DND-41 (cell line): ENCODE measurements at places on chromosomes 1 and 21.

DNA sequence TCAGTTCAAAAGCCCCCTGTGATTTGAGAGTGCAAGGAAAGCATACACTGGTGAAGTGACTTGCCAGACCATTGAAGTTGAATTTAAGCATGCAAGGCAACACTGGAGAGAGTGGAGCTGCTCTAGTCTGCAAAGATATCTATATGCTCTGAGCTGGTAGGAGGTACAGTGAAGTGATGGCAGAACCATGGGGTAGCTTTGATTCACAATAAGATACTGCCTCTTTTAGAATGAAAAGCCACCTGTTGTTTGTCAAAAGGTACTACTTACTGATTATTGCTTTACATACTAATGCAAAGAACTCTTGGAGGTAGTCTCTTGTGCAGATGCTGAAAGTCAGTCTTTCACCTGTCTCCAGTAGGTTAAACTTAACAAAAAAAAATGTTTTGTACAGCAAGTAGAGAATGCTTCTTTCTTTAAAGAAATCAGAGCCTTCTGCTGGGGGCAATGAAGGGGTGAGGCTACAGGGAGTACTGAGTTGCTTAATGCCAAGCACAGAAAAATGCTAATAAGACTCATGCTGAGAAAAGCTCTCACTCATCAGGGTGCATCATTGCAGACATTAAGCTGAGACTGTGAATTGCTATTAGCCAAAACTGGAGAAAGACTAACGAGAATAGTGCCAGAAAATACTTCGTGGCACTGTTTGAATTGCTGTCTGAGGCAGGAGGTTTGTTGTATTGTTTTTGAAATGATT, 1150.5 kb upstream of the TMPRSS15 start:
- no peaks in the 10 kb centered on the region for H3K36me3 ChIP-seq
- H3K4me3 ChIP-seq, result no peak overlapping the region
- no peaks in the 10 kb centered on the region for H3K4me1 ChIP-seq
- no peaks in the 10 kb centered on the region for H3K27me3 ChIP-seq

DNA sequence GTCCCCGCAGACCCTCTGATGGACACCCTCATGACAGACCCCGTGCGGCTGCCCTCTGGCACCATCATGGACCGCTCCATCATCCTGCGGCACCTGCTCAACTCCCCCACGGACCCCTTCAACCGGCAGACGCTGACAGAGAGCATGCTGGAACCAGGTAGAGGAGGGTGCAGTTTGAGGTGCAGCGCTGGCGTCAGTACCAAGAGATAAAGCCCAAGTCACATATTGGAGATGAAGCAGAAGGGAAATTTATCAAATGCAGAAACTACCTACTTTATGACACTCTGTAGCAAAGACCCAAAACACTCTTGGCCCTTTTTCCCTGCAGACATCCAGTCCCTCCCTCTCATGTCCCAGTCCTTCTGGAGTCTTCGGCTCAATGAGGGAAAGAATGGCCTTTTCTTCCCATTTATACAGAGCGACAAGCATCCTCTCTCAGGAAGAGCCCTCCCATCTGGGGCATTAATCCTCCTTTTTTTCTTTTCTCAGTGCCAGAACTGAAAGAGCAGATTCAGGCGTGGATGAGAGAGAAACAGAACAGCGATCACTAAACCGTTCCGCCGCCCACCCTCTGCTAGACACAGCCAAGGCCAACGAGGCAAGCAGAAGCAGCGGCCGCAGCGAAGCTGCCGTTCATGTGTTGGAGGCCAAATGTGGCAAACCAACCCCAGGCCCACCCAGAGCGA, 30.8 kb upstream of the KIF1B start:
- no peaks in the 10 kb centered on the region for H3K27me3 ChIP-seq
- H3K36me3 ChIP-seq, result peaks cover 22% of the 10 kb centered on the region
- H3K27ac ChIP-seq, result no peak overlapping the region
- no peak overlapping the region for H3K4me3 ChIP-seq
- no peaks in the 10 kb centered on the region for H3K4me1 ChIP-seq

DNA sequence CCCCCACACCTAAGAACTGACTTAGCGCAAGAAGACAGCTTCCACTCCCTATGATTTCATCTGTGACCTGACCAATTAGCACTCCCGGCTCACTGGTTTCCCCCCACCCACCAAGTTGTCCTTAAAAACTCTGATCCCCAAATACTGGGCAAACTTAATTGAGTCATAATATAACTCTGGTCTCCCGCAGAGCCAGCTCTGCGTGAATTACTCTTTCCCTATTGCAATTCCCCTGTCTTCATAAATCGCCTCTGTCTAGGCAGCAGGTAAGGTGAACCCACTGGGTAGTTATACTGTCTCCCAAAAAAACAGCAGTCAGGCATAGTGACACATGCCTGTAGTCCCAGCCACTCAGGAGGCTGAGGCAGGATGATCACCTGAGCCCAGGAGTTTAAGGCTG, 36.9 kb downstream of the ZBTB8OS start:
- DNase-seq, result no peak
- H3K27ac ChIP-seq, result no peak overlapping the region
- no peaks in the 10 kb centered on the region for H3K27me3 ChIP-seq
- no peaks in the 10 kb centered on the region for H3K36me3 ChIP-seq

- no peaks in the 10 kb centered on the region for H3K27me3 ChIP-seq
- DNase-seq, result peak; percentile 56
- peaks cover 10% of the 10 kb centered on the region for H3K4me1 ChIP-seq
- no peak overlapping the region for H3K27ac ChIP-seq
- H3K36me3 ChIP-seq, result no peaks in the 10 kb centered on the region
These were observed 23.8 kb downstream of the PTPRF start for GRCh38 chr1:43554444-43554992.

DNA sequence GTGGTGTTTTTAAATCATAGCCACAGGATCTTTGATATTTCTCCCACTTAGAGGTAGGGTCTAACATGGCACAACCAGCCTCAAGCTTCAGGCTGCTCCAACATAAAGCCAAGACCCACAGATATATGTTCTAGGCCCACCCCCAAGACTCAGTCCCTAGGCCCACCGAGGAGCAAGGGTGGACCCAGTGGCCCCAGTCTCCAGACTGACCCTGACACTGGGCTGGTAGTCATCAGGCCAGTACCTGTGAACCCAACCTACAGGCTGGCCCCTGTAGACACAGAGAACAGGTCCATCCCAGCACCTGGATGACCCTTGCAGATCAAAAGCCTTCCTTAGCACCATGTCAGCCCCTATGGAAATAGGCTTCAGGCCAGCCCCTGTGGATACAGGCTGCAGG, 60.5 kb downstream of the NEGR1 start:
- H3K36me3 ChIP-seq, result no peaks in the 10 kb centered on the region
- DNase-seq, result no peak
- no peaks in the 10 kb centered on the region for H3K27me3 ChIP-seq
- no peak overlapping the region for H3K4me3 ChIP-seq

- no peaks in the 10 kb centered on the region for H3K36me3 ChIP-seq
- H3K27me3 ChIP-seq, result no peaks in the 10 kb centered on the region
- H3K27ac ChIP-seq, result no peak overlapping the region
- no peak for DNase-seq
These were observed 24.6 kb upstream of the PLPPR4 start for GRCh38 chr1:99239690-99240089.

GRCh38 chr1:67853704-67854103, 20.4 kb upstream of the GNG12 start:
- H3K36me3 ChIP-seq, result no peaks in the 10 kb centered on the region
- peak; percentile 49 for DNase-seq
- no peaks in the 10 kb centered on the region for H3K27me3 ChIP-seq
- no peak overlapping the region for H3K27ac ChIP-seq

DNA sequence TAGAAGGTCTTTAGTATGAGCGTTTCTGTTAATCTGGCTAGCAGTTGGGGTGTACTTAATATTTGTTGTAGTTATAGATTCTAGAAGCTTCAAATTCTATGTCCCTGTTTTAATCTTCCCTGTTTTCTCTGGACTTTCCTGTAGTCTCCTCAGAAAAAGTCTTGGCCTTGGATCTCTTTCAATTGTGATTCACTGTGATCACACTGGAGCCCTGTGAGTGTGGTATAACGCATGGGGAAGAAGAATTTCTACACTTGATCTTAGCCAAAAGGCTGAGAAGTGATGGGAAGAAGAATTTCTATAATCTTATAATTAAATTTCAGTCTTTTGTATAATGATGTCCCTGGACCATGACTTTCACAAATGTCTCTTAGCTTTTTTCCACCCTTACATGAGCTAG, 36.7 kb upstream of the COP1 start:
- no peak for DNase-seq
- no peak overlapping the region for H3K27ac ChIP-seq
- H3K4me3 ChIP-seq, result no peak overlapping the region
- H3K36me3 ChIP-seq, result no peaks in the 10 kb centered on the region

DNA sequence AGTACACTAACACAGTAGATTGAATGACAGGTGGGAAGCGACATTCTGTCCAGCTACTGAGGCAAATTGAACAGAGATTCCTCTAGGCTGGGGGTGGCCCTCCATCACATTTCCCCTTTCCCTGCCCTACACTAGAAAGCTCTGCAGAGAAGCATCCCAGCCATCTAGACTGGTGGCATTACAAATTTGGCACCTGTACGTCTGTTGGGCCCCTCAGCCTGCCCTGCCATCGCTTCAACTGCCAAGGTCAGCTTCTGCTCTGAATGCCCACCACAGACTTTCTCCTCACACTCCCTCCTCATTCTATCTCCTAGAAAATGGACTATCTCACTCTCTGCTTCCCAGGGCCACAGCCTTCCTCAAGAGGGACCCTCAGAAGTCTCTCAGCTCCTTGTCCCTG, 16.7 kb downstream of the TRABD2B start:
- no peaks in the 10 kb centered on the region for H3K4me1 ChIP-seq
- no peaks in the 10 kb centered on the region for H3K36me3 ChIP-seq
- no peak overlapping the region for H3K27ac ChIP-seq

- H3K27me3 ChIP-seq, result no peaks in the 10 kb centered on the region
- H3K36me3 ChIP-seq, result no peaks in the 10 kb centered on the region
- DNase-seq, result no peak
These were observed 521.0 kb upstream of the B3GALT2 start for GRCh38 chr1:193707271-193708021.

DNA sequence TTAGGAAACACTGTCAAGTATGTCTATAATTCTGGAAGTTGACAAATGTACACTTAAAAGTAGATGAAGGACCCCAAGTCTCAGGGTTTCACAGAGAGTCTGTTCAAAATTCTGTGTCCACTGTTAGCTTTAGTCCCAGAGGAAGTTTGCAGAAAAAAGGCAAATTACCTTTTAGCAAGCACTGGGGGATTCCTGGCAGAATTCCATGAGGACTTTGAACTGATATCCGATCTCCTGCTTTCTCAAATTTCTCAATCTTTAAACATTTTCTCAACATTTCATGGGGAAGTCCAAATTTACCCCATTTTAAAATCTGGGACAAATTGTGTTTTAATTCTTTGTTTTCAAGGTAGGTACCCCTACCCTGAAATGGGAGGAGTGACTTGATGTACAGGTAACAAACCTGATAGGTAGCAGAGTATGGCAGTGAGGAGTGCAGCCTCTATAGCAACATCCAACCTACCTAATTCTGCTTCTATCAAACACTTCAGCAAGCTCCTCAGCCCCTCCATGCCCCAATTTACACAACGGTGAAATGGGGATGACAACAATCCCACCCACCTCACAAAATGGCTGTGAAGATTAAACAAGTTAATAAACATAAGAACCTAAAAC, 344.9 kb downstream of the OMA1 start:
- no peaks in the 10 kb centered on the region for H3K4me1 ChIP-seq
- H3K4me3 ChIP-seq, result no peak overlapping the region
- no peak overlapping the region for H3K27ac ChIP-seq
- H3K27me3 ChIP-seq, result peaks cover 3% of the 10 kb centered on the region

- no peak for DNase-seq
- H3K4me1 ChIP-seq, result no peaks in the 10 kb centered on the region
- no peaks in the 10 kb centered on the region for H3K27me3 ChIP-seq
- H3K27ac ChIP-seq, result no peak overlapping the region
- no peak overlapping the region for H3K4me3 ChIP-seq
These were observed 810.2 kb upstream of the ADAMTS5 start for GRCh38 chr21:27776925-27777553.

- H3K27me3 ChIP-seq, result no peaks in the 10 kb centered on the region
- no peaks in the 10 kb centered on the region for H3K36me3 ChIP-seq
- no peak overlapping the region for H3K27ac ChIP-seq
- no peaks in the 10 kb centered on the region for H3K4me1 ChIP-seq
- H3K4me3 ChIP-seq, result no peak overlapping the region
- DNase-seq, result no peak
These were observed 100.7 kb downstream of the KCTD3 start for GRCh38 chr1:215667761-215668160.

GRCh38 chr1:63640633-63641567, 47.7 kb downstream of the PGM1 start:
- H3K4me1 ChIP-seq, result no peaks in the 10 kb centered on the region
- no peak overlapping the region for H3K27ac ChIP-seq
- no peak overlapping the region for H3K4me3 ChIP-seq
- H3K36me3 ChIP-seq, result peaks cover 44% of the 10 kb centered on the region

DNA sequence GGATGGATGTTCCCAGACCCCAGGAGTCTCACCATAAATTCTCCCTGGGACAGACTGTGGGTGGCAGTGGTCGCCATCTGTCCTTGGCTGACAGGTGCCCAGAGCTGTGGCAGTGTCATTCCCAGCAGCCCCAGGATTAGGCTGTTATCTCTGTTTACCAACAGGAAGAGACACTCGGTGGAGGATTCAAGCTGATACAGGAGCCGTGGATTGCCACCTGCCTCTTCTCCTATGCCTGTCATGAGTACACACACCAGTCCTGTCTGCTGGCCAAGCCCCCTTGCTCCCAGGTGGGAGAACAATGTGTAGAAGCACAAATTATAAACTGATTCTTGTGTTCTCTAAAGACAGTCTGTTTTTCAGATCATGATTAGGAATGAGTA, 152.6 kb downstream of the ETS2 start:
- no peaks in the 10 kb centered on the region for H3K27me3 ChIP-seq
- peaks cover 44% of the 10 kb centered on the region for H3K4me1 ChIP-seq
- no peaks in the 10 kb centered on the region for H3K36me3 ChIP-seq

- no peaks in the 10 kb centered on the region for H3K27me3 ChIP-seq
- H3K36me3 ChIP-seq, result no peaks in the 10 kb centered on the region
- no peak overlapping the region for H3K27ac ChIP-seq
- no peak for DNase-seq
- no peaks in the 10 kb centered on the region for H3K4me1 ChIP-seq
- H3K4me3 ChIP-seq, result no peak overlapping the region
These were observed 40.0 kb downstream of the CLDN17 start for GRCh38 chr21:30126576-30126975.

- peaks cover 19% of the 10 kb centered on the region for H3K27me3 ChIP-seq
- no peak for DNase-seq
- no peak overlapping the region for H3K4me3 ChIP-seq
- no peak overlapping the region for H3K27ac ChIP-seq
- H3K36me3 ChIP-seq, result no peaks in the 10 kb centered on the region
These were observed 544.7 kb downstream of the NPHP4 start for GRCh38 chr1:5447503-5447960.

GRCh38 chr1:919271-919872, 4.4 kb upstream of the SAMD11 start:
- H3K27me3 ChIP-seq, result peaks cover 55% of the 10 kb centered on the region
- H3K36me3 ChIP-seq, result no peaks in the 10 kb centered on the region
- H3K4me1 ChIP-seq, result peaks cover 28% of the 10 kb centered on the region
- H3K4me3 ChIP-seq, result no peak overlapping the region
- H3K27ac ChIP-seq, result no peak overlapping the region
- DNase-seq, result no peak

- H3K36me3 ChIP-seq, result no peaks in the 10 kb centered on the region
- DNase-seq, result no peak
- H3K27me3 ChIP-seq, result no peaks in the 10 kb centered on the region
- no peak overlapping the region for H3K27ac ChIP-seq
- H3K4me3 ChIP-seq, result no peak overlapping the region
These were observed 154.0 kb upstream of the C1orf87 start for GRCh38 chr1:60227601-60228000.

- H3K36me3 ChIP-seq, result no peaks in the 10 kb centered on the region
- H3K4me1 ChIP-seq, result no peaks in the 10 kb centered on the region
- DNase-seq, result peak; percentile 32
- no peak overlapping the region for H3K4me3 ChIP-seq
- H3K27me3 ChIP-seq, result no peaks in the 10 kb centered on the region
These were observed 3.2 kb downstream of the FCRL2 start for GRCh38 chr1:157773493-157774350.
